ENCODE measurements at places on chromosomes 7 and 10.

DNA sequence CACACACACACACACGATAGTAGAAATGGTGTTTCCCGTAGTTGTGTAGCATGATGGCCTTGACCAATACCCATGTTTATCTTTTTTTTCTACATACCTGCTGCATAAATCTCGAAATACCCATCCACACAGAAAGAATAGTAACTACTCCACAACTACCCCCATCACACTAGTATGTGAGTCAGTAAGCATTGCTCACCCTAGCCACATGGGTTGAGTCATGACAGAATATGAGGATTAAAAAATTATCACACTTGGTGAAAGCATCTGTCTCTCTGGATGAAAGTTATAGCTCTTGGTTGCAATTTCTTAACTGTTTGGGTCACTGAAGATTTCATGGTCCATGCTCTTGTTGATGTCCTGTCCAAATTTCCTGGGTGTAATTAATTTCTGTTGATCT is 103.4 kb upstream of the MDFIC start:
- no peak for DNase-seq

DNA sequence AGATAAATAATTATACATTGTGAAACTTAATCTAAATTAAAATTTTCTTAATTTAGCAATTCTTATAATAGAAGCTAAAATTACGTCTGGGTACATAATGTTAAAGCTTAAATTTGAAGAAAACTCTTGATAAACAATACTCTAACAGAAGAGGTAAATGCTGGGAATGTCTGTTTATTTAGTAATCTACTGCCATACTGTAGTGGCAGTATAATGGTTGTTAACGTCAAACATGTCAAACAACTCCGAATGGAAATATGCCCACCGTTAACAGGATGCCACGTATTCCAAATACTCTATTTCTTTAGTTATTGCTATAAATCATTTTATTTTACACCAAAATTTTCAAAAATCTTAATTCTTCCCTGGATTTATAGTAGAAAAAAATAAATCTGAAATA is 40.0 kb upstream of the PTPN12 start:
- no peak for DNase-seq

DNA sequence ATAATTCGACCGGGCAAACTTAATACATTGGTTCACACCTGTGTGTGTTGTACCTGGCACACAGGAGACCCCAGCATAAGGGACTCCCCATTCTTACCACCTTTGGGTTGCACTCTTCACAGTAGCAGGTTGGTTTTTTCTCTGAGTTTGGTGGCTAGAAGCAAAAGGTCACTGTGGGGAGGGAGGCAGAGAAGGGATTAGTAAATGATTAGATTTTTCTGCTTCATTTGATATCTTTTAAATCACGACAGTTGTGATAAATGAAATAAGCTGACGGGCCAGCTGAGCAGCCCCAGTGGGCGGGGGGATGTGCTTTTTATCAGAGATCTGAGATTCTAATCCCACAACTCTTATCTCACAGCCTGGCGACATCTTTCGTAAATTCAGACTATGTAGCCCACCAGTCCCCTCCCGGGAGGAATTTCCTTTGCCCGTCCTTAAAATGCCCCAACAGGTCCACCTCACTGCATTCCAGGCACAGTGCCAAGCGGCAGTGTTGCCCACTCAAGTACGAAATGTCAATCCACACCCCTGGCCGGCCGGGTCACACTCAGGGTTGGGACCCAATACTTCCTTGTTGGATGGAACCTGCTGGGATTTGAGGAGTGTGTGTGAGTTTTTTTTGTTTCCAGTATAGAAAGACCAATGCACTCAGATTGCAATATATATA is 10.5 kb upstream of the KCP start:
- no peak for DNase-seq

DNA sequence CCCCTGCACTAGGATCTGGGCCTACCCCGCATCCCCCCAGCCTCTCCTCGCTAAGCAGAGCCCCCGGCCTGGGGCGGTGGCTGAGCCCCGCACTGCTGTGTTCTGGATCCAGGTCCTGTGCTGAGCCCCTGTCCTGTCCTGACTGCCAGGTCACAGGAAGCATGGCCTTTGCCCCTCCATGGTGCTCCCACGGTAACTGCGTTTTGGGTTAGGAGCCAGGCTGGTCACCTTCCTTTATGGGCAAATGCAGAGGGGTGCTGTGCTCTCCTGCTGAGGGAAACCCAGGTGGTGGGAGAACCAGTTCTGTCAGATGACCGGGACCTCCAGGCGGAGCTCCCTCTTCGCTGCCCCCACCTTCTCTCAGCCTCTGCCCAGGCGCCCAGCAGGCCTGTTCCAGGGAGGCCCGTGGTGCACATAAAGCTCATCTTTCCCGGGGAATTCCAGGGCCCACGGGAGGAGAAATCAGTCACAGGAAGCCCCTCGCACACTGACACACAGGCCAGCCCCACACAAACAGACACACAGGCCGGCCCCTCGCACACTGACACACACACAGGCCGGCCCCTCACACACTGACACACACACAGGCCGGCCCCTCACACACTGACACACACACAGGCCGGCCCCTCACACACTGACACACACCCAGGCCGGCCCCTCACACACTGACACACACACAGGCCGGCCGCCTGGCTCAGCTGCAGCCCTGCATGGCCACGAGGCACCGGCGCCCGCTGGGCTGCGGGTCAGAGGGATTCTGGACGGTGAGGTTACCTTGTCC is 75.6 kb downstream of the CFAP46 start:
- DNase-seq: no peak

DNA sequence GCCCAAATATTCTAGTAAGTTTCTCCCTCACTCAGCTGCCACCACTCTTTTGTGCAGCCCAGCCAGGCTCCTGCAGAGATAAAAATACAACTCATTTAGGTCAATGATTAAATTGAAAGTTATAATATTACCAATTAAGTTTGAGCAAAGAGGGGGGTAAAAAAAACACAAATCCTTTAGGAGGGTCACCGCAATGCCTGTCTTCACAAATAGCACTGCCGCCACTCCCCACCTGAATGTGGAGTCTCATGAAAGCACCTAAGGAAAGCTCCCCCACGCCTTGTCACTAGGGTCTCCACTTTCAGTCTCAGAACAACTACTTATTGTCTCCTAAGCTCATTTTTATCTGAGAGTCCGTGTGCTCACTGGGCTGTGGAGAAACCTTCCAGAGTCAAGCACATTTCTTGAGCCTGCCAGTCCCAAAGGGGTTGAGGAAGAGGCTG is 148.7 kb downstream of the FGFR2 start:
- no peak for DNase-seq
